ENCODE measurements at places on chromosomes 1 and 21.
A peak's percentile ranks its signal among the peaks of the same experiment; 100 is the strongest.

- DNase-seq = no peak
Observed at GRCh38 chr1:207407655-207408260, 46.4 kb upstream of the CR2 start.

GRCh38 chr1:85342207-85342606 is 65.8 kb upstream of the BCL10 start:
- no peak for DNase-seq

GRCh38 chr1:117631359-117632160 is 25.7 kb downstream of the TENT5C start:
- DNase-seq = no peak

- DNase-seq = peak; percentile 19
Observed at GRCh38 chr21:17612023-17612564, 607 bp downstream of the BTG3 start.

DNA sequence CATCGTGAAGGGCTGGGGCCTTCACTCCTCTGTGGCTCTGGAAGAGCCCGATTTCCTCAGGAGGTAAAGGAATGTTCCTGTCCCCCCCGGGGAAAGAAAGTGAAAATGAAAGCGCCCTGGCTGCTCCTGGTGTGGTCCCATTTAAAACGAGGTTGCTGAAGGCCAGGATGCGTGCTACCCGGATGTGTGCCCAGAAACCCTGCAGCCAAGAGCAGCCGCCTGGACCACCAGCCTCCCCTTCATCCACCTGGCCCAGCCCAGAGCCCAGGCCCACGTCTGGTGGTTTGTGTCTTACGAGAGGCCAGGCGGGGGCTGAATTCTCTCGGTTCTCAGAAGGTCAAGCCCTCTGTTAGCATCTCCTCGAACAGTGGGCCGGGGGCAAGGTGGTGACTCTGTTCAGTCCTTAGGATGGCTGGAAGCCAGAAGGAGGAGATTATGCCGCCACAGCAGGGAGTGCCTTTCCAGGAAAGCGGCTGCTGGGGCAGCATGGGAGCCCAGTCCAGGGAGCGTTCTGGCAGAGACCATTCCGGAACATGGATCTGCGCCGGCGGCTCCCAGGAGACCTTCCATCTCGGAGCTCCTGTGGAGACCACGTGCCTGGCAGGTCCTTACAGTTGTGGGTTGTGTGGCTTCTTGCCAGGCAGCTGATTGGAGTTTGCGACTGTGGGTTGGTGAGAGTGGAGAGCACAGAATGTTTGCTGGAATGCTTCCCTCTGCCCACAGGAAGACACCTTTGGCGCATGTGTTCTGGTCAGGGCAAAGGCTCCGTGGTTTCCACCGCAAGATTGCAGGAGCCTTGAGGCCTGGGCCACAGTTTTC is 1.4 kb downstream of the GUK1 start:
- no peak for DNase-seq

GRCh38 chr1:36080236-36080635 is 3.7 kb upstream of the TEKT2 start:
- DNase-seq = no peak

- DNase-seq = no peak
Observed at GRCh38 chr1:220889333-220889732, 10.1 kb downstream of the HLX start.

DNA sequence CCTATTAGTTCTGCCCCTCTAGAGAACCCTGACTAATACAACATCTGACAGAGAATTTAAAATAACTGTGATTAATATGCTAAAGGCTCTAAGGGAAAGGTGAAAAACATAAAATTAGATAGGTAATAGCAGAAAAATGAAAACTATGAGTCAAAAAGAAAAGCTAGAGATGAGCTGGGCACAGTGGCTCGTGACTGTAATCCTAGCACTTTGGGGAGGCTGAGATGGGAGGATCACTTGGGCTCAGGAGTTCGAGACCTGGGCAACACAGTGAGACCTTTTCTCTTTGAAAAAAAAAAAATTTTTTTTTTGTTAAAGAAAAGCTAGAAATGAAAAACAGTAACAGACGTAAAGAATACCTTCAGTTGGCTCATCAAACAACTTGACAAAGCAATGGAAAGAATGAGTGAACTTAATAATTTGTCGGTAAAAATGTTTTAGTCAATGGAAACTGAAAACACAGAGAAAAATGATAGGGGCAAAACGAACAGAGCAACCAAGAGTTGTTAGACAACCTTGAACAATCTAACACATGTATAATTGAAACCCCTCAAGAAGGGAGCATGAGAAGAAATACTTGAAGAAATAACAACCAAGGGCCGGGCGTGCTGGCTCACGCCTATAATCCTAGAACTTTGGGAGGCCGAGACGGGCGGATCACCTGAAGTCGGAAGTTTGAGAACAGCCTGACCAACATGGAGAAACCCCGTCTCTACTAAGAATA is 132.9 kb upstream of the GFI1 start:
- DNase-seq = peak; percentile 52

DNA sequence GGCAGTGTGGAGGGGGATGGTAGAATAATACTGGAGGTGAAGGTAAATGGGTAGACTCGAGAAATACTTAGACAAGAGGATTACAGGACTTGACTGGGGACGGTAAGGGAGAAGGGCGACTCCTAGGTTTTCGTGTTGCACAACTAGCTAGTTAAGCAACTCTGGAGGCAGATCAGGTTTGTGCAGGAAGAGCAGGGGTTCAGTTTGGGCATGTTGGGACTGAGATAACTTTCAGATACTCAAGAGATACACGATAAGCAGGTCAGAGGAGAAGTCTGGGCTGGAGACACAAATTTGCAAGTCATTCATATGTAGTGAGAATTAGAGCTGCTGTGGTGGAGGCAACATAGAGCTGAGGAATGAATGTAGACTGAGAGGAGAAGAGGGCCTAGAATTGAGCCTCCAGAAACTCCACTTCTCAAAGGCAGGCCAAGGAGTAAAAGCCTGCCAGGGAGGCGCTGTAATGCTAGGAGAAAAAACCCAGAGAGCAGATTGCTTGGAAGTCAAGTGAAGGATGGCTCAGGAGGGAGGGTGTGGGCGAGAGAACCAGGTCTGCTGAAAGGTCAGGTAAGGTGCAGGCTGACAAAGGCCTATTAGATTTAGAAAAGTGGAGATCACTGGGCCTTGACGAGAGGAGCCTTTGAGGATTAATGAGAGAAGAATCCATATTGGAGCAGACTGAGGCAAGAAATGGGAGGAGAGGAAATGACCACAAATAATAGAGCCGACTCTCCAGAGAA is 20.8 kb downstream of the MAB21L3 start:
- DNase-seq = no peak

All from stimulated activated CD4-positive, alpha-beta T cell treated with anti-CD3 and anti-CD28 coated beads, Interleukin-1b, Interleukin-23, amount 100 ng/mL, for 48 hours (primary cell).